Esophagus squamous epithelium (tissue), 5 donors: ENCODE measurements at places on chromosomes 6 and 20.

GRCh38 chr20:24116611-24117010, 128.0 kb upstream of the GGTLC1 start:
- no peak for DNase-seq

DNA sequence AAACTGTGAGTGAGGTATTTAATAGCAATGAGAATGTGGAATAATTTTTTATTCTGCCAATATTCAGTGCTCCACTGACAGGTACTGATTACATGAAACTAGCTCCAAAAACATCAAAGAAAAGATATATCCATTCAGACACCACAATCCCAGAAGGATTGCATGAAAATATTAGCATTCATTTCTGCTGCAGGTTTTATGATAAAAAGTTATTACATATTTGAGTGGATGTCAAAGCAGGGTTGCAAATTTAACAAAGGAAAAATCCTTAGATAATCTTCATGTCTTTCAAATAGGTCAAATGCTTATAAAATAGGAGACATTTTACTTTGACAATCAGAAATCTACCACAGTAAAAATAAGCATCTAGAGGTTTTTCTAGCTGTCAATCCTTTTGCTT, 13.3 kb downstream of the MCHR2 start:
- no peak for DNase-seq

GRCh38 chr6:152184917-152185574, 377.6 kb downstream of the ESR1 start:
- no peak for DNase-seq

DNA sequence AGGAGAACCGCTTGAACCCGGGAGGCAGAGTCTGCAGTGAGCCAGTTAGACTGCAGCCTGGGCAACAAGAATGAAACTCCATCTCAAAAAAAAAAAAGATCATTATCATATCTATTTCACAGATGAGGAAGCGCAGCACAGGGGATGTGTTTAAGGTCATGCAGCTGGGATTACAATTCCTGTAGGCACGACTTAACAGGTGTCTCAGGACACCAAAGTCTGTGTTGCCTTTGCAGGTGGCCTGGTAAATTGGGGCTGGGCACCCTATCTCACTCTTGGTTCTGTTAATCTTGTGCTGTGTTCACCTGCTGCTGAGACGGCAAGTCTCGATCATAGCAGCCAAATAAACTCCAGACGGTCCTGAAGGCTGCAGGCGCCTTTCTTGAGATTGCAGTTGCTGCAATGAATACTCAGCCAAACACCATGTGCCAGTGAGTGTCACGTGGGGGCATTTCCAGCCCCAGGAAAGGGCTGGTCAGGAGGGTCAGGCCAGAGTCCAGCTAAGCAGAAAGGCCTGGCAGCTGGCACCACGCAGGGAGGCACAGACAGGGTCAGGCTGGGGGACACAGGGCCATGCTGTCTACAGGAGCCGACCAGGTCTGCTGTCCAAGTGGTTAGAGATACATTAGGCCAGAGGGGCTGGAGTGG, 55.8 kb downstream of the FGD2 start:
- no peak for DNase-seq

- no peak for DNase-seq
Measured at GRCh38 chr6:116564921-116565872, 6.1 kb upstream of the RWDD1 start.

DNA sequence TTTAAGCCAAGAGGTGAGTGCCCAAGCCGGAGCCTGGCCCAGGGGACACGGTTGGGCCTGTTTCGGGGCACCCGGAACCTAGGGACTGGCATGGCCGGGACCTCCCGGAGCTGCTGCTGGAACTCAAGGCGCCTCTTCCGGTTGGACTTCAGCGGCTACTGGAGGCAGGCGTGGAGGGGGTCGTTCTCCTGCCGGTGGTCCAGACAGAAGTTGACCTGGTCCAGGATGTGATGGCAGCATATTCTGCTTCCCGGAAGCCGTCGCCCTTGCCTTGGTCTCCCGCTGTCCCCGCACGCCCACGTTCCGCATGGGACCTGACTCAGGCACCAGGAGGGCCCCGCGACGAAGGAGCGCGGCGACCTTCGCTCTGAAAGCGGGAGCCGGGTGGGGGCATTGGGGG, 240.8 kb downstream of the FOXA2 start:
- no peak for DNase-seq

DNA sequence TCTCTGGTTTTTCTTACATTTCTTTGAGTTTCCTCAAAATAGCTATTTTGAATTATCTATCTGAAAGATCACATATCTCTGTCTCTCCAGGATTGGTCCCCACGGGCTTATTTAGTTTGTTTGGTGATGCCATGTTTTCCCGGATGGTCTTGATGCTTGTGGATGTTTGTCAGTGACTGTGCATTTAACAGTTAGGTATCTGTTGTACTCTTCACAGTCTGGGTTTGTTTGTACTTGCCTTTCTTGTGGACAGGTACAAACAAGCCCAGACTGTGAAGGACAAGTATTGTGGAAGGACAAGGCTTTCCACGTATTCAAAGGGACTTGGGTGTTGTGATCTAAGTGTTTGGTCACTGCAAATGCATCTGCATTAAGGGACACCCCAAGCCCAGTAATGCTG, 49.9 kb upstream of the TOP1 start:
- no peak for DNase-seq

GRCh38 chr6:132785936-132786335, 12.5 kb downstream of the SLC18B1 start:
- DNase-seq = no peak

DNA sequence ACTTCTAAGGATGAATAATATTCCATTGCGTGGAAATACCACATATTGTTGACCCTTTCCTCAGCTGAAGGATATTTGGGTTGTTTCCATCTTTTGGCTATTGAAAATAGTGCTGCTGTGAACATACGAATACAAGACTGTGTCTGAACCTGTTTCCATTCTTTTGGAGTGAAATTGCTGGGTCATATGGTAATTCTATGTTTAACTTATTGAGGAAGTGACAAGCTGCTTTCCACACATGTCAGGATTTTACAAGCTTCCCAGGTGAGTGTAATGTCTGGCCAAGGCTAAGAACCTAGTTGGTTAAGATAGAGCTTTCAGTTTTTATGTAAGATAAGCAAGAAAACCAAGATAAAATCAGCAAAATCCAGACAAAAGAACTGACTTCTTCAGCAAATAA, 48.8 kb downstream of the PPP1R3G start:
- DNase-seq = no peak

DNA sequence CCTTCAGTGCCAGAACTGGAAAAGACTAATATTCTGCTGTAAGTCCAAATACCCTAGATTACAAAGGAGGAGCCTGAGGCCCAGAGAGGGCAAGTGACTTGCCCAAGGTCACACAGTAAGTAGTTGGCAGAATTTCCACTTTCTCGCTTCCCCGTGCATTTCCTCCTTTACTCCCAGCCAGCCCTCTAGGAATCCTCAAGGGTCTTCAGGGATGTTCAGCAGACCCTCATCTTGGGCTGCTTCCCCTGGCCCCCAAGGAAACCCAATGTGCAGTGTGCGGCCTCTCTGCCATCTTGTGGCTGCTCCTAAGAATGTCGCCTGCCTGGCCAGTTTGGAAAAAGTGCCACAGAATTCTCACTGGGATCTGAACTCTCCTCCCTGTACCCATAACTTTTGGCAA, 217.7 kb upstream of the LRFN2 start:
- DNase-seq = no peak

GRCh38 chr6:154993710-154994109, 1.4 kb upstream of the TIAM2 start:
- DNase-seq = no peak

DNA sequence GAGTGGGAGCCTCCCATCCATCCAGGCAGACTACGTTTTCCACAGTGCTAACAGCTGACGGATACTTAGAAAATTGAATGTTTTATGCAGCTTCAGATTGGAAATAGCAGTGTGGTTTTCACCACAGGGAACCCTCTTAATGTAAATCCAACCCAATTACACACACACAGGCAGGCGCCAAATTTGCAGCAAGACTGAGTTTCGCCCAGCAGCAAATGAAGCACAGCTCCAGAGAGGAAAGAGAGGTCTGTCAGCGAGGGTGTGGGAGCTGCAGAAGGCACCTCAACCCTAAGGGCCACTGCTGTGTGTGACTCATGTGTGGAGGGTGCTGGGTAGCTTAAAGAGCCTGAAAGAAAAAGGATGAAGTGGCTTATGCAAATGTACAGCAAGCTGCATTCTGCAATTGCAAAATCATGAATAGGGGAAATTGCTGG, 365.7 kb downstream of the MAFB start:
- DNase-seq = no peak

DNA sequence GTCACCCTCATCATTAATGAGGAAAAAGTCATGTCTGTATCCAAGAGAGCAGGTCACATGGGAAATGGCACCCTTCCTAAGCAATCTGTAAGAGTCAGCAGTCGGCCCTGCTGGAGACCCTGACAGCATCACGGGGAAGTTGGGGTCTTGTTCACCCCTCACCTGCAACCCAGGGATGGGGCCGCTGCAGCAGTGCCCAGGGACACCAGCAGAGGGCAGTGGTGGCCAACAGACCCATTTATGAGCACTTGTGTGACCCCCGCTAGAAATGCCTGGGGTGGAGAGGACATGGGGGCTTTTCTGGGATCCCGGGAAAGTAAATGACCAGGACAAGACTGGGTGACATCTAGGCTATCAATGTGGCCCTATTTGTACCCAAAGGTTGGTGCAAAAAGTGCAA, 35.9 kb downstream of the ANKRD60 start:
- no peak for DNase-seq

GRCh38 chr6:48068278-48069251, 42.4 kb downstream of the PTCHD4 start:
- no peak for DNase-seq

DNA sequence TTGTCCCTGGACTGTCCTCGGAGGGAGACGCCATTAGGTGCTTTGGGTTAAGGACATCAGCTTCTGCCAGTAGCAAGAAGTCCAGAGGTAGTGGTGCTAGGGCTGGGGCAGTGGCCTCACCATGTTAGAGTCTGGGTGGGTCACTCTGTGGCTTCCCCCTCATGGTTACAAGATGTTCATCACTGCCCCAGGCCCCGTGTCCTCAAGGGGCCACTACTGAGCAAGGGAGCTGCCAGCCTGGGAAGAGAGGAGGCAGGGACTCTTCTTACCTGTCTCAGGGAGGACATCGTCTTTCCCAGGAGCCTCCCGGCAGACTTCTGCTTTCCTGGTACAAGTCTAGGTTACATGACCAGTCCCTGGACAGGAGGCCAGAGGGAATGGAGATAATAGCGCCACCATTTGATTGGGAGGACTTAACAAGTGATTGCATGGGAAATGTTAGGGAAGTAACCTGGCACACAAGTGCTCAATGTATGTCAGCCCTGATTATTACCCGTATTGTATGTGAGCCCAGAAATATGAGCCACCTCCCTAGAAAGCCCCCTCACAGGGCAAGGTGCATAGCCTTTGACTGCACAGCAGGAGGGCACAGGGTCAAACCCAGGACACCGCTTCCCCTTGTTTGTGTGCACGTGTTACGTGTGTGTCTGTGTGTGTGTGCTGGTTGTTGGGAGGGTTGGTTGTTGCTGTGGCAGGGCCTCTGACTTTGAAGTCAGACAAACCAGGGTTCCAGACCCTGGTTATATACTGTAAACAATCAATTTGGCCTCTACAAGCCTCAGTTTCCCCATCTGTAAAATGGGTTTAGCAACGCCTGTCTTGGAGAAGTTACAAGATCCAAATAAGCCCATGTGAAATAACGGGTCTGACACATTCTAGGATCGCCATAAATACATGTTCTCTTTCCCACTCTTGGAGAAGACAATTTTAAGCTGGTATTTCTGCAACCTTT, 30.0 kb downstream of the SIRPA start:
- no peak for DNase-seq

- DNase-seq = no peak
Measured at GRCh38 chr20:62972845-62973745, 20.6 kb downstream of the SLC17A9 start.

DNA sequence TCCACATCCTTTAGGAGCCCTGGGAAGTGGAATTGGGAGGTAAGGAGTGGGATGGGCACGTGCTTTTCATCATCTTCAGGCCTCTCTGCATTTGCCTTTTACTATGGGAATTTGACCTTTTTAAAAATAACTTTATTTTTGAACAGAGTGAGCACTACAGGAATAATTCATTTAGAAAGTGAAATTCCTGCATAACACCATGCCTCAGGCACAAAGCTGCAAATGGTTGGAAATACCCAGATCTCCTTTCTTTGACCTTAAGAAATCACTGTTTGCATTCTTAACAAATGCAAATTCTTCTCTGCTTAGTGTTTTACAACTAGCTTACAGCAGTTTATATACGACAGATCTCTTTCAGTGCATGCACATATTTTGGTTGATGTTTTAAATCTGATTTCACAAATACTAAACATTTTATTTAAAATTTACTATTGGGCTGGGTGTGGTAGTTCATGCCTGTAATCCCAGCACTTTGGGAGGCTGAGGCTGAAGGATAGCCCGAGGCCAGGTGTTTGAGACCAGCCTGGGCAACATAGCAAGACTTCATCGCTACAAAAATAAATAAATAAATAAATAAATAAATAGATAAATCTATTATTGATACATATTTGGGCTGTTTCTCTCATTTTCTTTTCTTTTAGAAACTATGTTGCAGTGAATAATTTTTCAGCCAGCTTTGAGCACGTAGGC, 24.5 kb downstream of the CST8 start:
- no peak for DNase-seq

DNA sequence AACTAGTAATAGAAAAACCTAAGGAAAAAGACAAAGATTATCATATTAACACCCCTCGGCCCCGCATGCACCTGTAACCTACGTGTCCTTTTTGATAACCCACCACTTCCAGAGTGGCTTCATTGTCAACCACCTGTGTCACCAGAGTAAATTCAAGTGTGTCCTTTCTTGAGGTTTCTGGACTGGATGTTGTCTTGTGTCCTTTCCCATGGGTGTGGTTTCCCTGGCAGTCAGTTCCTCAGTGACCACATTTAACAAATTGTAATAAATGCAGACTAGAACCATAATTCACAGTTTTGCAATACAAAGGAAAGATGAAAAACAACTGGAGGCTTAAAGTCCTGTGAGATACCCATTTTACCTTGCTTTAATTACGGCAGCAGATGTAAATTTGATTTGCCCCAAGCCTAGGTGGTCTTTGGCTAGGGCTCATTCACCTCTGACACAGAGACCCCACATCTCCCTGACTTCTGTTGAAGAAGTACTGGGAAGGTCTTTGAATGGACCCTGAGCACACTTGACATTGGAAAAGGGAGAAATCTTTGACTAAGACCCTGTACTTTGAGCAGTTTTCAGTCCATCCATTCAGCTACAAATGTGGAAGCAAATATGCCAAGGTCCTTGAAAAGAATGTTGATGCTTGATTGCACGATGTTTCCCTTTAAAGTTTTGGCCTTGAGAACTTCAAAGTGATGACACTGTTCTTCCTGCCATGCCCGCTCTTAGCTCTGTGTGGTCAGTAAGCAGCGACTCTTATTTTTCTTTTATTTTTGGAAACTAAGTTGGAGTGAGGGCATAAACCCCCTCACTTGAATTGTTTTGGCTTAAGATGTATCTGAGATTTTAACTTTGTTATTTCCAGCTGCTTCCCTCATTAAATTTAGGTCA, 232.4 kb downstream of the UST start:
- DNase-seq = no peak
